Central memory CD4-positive, alpha-beta T cell (primary cell): ENCODE measurements at places on chromosomes 7 and 10.

- no peak for DNase-seq
Measured at GRCh38 chr7:25244254-25245033, 16.2 kb upstream of the NPVF start.

DNA sequence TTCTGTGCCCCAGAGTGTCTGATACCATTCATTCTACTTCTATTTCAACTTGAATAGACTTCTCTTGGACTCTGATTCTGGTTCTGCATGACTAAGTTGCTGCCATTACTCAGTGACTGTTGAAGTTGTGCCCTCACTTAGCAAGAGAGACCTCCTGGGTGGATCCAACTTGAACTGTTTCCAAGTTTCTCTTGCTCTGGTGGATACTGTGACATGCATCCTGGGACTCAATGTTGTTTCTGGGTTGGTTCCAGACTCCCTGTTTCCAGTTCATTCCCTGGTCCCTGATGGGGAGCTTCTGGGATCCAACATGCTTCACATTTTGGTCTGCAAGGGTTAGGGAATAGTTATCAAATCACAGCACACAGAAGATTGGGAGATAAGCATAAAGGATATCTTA, 26.2 kb upstream of the PRPF18 start:
- no peak for DNase-seq

- DNase-seq, result no peak
Measured at GRCh38 chr7:101066141-101066832, 19.0 kb upstream of the TRIM56 start.

- no peak for DNase-seq
Measured at GRCh38 chr10:58350619-58351323, 16.0 kb downstream of the UBE2D1 start.

GRCh38 chr7:109964780-109965179, 1126.1 kb upstream of the LRRN3 start:
- DNase-seq, result no peak

- no peak for DNase-seq
Measured at GRCh38 chr7:98831641-98832221, 38.1 kb downstream of the TMEM130 start.

- no peak for DNase-seq
Measured at GRCh38 chr10:105837951-105838350, 1196.9 kb downstream of the SORCS3 start.

GRCh38 chr7:151484971-151485707, 34.6 kb downstream of the RHEB start:
- no peak for DNase-seq

DNA sequence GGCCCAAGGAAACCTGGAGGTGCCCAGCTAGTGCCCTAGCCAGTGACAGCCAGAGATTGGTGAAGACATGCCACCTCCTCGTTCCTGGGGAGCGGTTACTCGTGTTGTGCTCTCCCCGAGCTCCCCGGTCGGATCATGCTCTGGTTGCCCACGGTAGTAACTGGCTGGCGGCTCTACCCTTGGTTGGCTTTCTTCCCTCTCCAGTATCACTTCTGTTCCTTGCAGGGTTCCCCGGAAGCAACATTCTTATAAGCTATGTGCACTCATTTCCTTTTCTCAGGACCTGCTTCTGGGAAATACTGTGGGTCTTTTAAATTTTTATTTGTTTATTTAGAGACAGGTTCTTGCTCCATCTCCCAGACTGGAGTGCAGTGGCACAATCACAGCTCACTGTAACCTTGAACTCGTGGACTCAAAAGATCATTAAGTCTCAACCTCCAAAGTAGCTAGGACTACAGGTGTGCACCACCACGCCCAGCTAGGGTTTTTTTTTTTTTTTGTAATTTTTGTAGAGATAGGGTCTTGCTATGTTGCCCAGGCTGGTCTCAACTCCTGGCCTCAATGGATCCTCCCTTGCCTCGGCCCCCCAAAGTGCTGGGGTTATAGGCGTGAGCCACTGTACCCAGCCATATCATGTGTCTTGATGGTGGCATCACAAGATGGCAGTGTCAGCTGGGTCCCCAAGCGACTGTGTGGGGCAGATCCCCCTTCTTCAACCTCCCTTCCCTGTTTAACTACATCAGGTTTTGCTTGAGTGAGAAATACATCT, 6.9 kb upstream of the CALHM1 start:
- no peak for DNase-seq

DNA sequence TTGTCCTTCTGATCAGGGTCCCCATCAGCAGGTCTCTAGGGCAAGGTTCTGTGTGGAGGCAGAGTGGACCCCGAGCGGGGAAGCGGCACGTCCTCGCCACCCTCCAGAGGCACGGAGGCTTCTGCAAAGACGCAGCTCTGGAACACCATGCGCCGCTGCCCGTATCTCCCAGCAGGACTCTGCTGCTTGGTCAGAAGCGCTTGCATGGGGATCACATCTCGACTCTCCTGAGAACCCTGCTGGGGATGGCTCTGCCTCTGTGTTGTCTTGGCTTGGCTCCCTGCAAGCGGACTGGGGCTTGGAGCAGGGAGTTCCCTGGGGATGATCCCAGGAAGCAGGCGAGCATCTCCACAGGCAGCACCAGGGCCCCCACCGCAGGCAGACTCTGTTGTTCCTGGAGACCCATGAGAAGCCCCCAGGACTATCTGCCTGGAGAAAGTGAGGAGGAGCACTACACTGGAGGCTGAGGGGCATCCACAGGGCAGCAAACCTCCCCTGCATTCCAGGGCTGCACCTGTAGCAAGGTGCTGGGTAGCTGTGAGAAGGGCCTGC, 520.5 kb downstream of the GLRX3 start:
- no peak for DNase-seq

DNA sequence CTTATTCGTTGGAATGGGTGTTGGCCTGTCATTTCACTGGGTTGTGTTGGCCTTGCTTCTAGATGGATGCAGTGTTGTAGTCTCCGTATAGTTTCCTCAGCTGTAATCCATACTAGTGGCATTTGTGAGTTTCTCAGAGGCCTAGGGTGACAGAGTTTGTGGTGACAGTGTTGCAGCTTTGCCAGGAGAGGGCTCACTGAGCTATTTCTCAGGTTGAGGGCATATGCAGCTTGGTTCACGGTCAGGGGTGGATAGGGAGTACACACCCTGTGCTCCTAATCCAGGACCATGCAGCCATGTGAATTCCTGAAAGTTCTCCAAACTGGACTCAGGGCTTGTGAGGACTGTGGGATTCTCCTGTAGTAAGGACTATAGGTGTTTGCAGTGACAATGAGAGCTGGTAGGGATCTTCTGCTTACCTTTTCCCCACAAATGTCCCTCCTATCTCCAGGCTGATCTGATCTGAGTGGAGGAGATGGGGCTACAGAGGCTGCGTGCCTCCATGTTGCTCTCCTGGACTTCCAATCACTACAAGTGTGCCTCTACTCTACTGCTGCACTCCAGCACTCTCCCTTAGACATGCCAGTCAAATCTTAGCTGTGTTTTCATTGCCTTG, 229.0 kb downstream of the STK31 start:
- no peak for DNase-seq

DNA sequence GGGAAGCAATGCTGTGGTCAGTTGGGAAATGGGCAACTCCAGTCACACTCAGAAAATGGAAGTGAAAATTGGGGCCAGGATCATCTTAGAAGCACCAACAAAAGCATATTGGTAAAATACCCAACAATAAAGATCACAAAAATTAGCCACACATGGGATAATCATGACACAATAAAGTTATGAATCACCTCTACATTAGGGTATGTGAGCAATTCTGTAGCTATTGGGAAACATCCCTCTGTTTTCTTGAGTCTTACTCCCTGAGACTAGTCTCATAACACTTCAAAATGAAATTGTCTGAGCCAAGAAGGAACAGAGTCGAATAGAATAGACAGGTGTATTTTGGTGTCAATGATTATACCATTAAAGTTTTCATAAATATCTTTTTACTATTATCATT, 178.3 kb downstream of the DYNC1I1 start:
- no peak for DNase-seq

- DNase-seq, result no peak
Measured at GRCh38 chr7:93219868-93220267, 6.4 kb downstream of the HEPACAM2 start.

- DNase-seq, result no peak
Measured at GRCh38 chr7:79339208-79339925, 114.1 kb downstream of the MAGI2 start.

GRCh38 chr7:94400643-94401427, 6.1 kb downstream of the COL1A2 start:
- DNase-seq, result no peak

- DNase-seq, result no peak
Measured at GRCh38 chr7:37942934-37943610, 22.6 kb downstream of the EPDR1 start.

- peak; percentile 24 for DNase-seq
Measured at GRCh38 chr7:77799078-77799964, 748 bp downstream of the PHTF2 start.

DNA sequence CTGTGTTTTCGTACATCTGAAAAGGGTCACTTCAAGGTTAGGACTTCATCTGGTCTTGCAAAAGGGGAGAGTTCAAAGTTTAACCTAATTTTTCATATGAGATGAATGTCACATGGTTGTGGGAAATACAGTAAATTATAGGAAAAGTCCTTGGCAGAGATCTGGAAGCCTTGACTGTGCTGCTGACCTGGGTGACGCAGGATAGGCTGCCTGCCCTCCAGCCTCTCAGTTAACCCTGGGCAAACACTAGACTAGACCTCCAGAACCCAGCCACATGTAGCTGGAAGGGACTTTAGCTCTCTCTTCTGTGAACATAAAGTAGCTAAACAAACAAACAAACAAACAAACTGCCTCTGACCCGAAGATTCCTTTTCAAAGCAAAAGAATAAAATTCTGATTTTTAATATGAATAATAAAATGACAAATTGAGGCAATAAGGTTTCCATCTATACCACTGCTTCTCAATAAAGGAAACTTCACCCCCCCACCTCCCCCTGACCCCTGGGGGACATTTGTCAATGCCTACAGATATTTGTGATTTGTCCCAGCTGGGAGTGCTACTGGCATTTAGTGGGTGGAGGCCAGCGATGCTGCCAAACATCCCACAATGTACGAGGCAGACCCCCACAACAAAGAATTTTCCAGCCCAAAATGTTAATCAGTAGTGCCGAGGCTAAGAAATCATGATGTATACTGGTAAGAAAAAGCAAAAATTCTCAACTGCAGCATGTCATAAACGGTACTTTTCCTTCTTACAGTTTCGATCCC, 75.2 kb upstream of the PRR15 start:
- DNase-seq, result no peak

DNA sequence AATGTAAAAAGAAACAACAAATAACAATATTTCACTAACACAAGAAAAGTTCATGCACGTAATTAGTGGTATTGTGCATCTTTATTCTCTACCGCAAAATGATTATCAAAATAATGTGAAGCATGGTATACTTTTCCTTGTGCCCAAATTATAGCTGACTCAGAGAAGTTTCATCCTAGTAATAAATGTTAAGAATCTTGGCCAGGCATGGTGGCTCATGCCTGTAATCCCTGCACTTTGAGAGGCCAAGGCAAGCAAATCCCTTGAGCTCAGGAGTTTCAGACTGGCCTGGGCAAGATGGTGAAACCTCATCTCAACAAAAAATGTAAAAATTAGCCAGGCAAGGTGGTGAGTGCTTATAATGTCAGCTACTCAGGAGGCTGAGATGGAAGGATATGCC, 105.0 kb downstream of the KMT2C start:
- DNase-seq, result no peak

DNA sequence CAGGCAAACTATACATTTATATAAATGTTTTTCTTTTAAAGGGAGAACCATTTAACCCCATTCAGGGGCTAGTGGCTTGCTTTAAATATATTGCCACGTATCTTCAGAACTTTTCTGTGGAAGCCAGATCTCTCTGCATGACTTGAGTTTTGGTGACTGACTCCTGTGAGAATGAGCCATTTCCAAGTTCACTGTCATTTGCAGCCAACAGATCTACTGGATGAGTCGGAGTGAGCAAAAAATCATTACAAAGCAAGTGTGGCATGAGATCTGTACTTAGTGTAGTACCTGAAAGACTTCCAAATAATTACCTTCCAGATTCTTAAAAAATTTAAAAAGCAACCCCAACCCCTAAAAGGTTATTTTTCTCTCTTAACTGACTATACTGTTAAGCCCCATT, 45.6 kb downstream of the PDSS1 start:
- no peak for DNase-seq

- no peak for DNase-seq
Measured at GRCh38 chr7:35003679-35004303, 33.5 kb downstream of the DPY19L1 start.

GRCh38 chr10:28494420-28494819, 38.5 kb upstream of the WAC start:
- no peak for DNase-seq

GRCh38 chr10:106930751-106931150, 233.8 kb downstream of the SORCS1 start:
- DNase-seq, result no peak

DNA sequence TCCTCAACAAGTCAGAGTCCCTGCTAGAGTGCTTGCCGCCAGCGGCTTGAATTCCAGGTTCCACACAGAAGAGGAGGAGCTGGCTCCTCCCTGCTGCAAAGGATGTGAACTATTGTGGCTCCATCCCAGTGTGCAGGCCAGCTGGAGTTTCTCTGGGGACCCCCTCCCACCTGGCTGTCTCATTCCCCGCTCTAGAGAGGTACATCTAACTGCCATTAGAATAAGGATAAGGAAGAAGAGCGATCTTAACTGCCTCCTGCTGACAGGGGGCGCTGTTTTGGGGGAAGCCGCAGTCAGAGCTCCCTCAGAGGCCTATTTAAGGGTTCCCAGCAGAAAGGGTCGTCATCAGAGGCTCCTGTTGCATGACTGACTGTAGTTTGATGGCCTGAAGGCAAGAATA, 40.8 kb upstream of the HECW1 start:
- no peak for DNase-seq

DNA sequence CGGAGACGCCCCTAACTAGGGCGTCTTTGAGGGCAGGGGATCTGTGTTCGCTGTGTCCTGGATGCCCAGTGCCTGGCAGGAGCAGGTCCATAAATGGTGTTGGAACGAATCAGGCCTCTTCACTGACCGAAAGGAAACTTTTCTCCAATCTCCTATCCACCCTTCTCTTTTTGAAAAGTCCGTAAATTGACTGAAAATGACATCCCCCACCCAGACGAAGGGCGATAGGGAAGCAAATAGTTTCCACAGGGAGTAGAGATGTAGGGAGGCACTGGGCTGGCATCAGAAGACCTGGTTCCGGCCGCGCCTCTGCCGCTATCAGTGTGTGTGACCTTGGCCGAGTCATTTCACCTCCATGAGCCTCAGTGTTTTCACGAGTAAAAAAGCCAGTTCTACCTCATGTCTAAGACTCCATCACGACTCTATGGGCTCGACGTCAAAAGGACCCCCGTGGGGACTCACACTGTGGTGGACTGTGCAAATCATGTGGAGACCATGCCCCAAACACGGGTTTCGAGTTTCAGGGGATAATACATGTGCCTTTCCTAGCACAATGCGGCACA, 497 bp upstream of the RAB11FIP2 start:
- no peak for DNase-seq
